ENCODE measurements at places on chromosomes 4 and X. TPM values are rescaled to one million over a fixed set of nuclear protein-coding genes. Genes with fewer than 3 reads are reported as not detected.
A peak's percentile ranks its signal among the peaks of the same experiment; 100 is the strongest.

GRCh38 chr4:6225469-6225868, 25.1 kb upstream of the JAKMIP1 start:
- DNase-seq: peak; percentile 47
- H3K4me1 ChIP-seq: peaks cover 3% of the 10 kb centered on the region
- no peak overlapping the region for H3K27ac ChIP-seq
- H3K4me3 ChIP-seq: no peak overlapping the region
- H3K27me3 ChIP-seq: peaks cover 36% of the 10 kb centered on the region
- H3K36me3 ChIP-seq: no peaks in the 10 kb centered on the region

DNA sequence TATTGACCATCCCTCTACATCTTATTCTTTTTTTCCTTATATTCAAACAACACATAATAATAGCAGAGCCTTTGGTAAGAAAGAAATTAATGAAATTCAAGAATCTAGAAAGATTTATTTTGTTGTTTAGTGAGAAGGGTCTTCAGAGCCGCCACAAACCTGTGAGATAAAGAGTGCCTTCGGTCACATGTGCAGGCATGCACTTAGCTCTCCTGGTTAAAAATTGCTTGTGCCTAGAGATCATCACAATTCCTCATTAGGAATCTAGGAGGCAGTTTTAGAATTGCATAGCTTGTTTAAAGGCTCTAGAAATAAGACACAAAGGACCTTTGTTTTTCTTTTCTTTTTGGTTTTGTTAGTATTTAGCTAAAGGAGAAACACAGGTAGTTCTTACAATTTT, 1948.4 kb upstream of the IGFBP7 start:
- H3K36me3 ChIP-seq: no peaks in the 10 kb centered on the region
- no peak overlapping the region for H3K27ac ChIP-seq
- no peak overlapping the region for H3K4me3 ChIP-seq
- DNase-seq: no peak

DNA sequence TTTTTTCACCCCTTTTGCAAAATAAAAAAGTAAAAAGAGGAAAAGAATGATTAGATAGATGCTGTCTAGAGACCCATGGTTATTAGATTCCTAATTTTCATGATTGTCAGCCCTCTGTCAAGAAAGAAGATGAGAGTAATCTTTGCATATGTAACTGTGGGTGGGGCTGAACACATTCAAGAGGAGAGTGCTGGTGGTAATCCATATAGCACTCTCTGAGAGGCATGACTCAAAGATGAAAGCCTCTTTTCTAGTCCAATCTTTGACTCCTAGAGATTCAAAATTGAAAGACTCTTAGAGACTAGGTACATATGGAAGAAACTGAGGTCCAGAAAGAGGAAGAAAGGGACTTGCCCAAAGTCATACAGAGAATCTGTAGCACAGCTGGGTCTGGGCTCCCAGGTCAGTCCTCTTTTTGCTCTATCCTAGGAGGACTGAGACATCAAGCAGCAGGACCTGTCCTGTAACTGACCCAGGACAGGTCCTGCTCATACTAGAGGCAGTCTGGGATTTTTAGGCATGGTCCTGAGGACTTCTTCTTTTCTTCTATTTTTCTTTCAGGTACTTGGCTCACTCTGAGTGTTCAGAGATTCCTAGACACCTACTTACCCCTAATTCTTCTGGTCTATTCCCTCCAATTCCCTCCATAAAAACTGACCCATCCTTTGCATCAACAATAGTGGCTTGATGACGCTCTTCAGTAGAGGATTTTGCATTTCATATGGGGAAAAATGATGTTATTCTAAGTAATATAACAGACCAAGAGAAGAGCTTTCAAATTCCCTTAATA, 23.8 kb downstream of the VSIG4 start:
- H3K27ac ChIP-seq: no peak overlapping the region
- no peaks in the 10 kb centered on the region for H3K27me3 ChIP-seq
- H3K4me3 ChIP-seq: no peak overlapping the region
- no peak for DNase-seq

DNA sequence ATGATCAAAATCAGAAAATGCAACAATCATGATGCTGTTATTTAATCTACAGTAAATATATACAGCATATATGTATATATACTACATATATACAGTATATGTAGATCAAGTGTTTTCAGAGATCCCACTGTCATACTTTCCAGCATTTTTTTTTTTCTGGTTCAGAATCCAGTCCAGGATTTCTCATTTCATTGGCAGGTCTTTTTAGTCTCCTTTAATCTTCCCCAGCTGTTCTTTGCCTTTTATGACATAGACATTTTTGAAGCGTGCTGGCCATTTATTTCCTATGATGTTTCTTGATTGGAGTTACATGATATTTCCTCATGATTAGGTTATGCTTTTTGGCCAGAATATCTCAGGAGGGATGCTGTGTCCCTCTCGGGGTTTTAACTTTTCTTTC, 92.0 kb upstream of the TLR2 start:
- H3K27me3 ChIP-seq: no peaks in the 10 kb centered on the region
- no peak for DNase-seq
- H3K4me1 ChIP-seq: no peaks in the 10 kb centered on the region
- H3K4me3 ChIP-seq: no peak overlapping the region

DNA sequence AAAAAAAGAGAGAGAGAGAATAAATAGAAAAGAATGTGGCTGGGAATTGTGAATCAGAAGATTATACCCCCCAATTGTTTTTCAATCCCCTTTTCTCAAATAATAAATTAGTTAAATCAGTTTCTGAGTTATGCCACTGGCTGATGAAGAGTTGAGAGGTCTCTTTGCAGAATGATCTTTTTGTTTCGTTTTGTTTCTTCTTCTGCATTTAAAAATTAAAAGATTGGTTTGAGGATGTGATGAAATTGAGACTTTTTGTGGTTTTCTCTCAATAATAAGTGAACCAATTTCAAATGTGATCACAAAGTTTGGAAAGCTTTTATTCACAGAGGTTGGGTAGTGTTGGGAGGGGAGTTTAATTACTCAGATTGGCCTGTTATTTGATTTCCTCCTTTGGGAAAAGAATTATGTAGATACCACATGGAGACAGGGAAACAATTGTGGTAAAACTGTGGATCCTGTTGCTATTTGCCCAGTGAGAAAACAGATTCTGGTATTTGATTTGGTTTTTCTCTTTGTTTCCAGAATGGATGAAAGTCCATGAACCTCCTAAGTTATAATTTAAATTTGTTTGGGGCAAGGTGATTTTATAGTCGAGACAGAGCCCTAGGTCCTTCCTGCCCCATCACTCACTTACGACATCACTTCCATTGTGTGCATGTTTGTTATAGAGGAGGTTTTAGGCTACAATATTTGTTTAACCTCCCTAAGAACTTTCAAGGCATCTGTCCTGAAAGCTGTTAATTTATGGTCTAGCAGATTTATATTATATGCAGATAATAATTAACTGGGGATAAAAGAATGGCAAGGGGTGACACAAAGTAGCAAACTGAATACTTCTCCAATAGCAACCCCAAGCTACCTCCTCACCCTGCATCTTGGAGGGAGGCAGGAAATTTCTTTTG, 92.0 kb upstream of the BMPR1B start:
- H3K27ac ChIP-seq: peak overlapping the region; percentile 85
- peaks cover 6% of the 10 kb centered on the region for H3K36me3 ChIP-seq
- H3K27me3 ChIP-seq: no peaks in the 10 kb centered on the region
- H3K4me1 ChIP-seq: peaks cover 39% of the 10 kb centered on the region
- DNase-seq: no peak

- no peak overlapping the region for H3K27ac ChIP-seq
- H3K27me3 ChIP-seq: no peaks in the 10 kb centered on the region
- H3K4me1 ChIP-seq: no peaks in the 10 kb centered on the region
- DNase-seq: no peak
- H3K36me3 ChIP-seq: peaks cover 4% of the 10 kb centered on the region
Measured at GRCh38 chr4:124445071-124445470, 267.5 kb downstream of the ANKRD50 start.

DNA sequence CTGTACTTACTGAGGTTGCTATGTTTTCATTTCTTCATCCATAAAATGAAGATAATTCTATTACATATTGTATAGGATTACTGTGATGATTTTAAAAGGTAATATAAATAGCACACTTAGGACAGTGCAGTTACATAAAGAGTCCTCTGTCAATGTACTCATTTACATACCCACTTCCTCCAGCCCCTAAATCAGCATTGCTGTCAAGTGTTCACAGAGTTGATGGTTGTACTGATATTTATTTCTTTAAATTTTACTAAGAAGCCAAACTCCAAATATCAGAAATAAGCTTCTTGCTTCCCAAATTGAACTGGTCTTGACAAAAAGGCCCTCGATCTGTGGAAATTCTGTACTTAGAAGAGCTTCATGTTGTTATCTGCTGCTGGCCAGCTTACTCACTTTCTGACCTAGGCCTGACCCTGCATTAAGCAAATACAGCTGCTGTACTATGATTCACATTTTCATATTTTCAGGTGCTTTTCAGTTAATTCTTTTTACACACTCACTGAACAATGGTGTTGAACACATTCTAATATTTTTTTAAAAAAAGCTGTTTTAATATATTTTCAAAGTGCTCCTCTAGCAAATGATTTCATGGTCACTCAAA, 259.6 kb downstream of the UNC5C start:
- H3K27ac ChIP-seq: peak overlapping the region; percentile 86
- H3K4me1 ChIP-seq: peaks cover 23% of the 10 kb centered on the region
- no peak for DNase-seq
- peaks cover 6% of the 10 kb centered on the region for H3K36me3 ChIP-seq
- no peak overlapping the region for H3K4me3 ChIP-seq
- no peaks in the 10 kb centered on the region for H3K27me3 ChIP-seq

DNA sequence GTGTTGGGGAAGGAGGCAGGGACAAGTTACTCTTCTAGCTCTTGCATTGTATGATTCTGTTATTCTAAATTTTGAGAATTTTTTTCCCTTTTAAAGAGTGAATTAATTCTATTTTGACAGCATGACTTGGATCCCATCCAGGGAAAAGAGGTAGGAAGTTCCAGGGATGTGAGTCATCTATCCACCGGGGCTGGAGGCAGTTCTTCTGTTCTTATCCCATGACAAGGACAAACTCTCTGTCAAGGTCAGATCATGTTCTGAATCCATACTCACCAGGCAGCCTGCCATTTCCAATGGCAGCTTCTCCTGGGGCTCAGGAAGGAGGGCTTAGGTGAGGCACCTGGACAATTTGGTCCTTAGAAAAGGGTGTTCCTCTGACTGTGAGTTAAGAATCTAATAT, 132.0 kb upstream of the MED14 start:
- H3K27ac ChIP-seq: no peak overlapping the region
- peaks cover 2% of the 10 kb centered on the region for H3K36me3 ChIP-seq
- no peaks in the 10 kb centered on the region for H3K27me3 ChIP-seq
- H3K4me3 ChIP-seq: no peak overlapping the region
- DNase-seq: no peak

DNA sequence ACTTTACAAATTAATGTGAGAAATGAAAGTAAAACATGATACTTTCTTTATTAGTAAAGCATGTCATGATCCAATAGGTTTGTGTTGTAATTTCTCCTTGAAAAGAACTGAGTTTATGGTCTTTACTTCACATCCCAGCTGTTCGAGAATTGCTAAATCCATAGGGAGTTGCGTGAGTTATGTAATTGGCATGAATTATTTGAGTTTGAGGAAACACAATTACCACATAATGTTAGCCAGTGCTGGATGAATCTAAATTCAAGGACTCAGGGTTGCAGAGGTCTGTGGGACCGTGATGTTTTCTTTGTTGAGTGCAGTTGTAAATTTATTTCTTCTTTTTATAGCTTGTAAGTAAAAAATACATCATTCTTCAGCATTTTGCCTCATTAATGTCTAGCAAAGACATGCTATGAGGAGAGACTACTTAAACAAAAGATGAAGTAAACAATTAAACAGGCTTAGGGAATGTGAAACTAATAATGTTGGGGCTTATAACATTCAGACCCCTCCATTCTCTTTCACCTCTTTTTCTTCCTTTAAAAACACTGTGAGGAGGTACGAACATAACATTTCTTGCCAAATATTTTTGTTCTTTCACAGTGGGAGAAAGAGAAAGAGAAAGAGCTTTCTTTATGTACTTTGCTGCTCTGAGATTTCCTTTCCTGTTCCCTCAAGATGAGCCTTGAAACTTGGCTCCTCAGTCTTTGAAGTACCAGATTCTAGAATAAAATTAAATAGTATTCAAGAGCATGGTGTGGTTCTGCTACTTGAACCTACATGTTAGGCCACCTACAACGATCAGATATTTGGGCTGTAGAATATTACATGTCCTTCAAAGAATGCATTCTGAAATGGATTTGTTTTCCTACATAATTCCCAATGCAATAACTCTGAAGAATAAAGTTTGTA, 159.6 kb upstream of the ANK2 start:
- no peaks in the 10 kb centered on the region for H3K36me3 ChIP-seq
- H3K4me1 ChIP-seq: no peaks in the 10 kb centered on the region
- H3K27ac ChIP-seq: no peak overlapping the region
- no peak for DNase-seq
- no peaks in the 10 kb centered on the region for H3K27me3 ChIP-seq

GRCh38 chr4:13384055-13384454, 100.1 kb downstream of the RAB28 start:
- H3K27ac ChIP-seq: no peak overlapping the region
- no peaks in the 10 kb centered on the region for H3K27me3 ChIP-seq
- no peak overlapping the region for H3K4me3 ChIP-seq
- H3K36me3 ChIP-seq: peaks cover 18% of the 10 kb centered on the region
- peaks cover 3% of the 10 kb centered on the region for H3K4me1 ChIP-seq
- DNase-seq: no peak

- H3K27ac ChIP-seq: no peak overlapping the region
- no peaks in the 10 kb centered on the region for H3K36me3 ChIP-seq
- no peak overlapping the region for H3K4me3 ChIP-seq
- no peak for DNase-seq
- H3K4me1 ChIP-seq: no peaks in the 10 kb centered on the region
Measured at GRCh38 chr4:137647375-137647774, 115.1 kb upstream of the PCDH18 start.

DNA sequence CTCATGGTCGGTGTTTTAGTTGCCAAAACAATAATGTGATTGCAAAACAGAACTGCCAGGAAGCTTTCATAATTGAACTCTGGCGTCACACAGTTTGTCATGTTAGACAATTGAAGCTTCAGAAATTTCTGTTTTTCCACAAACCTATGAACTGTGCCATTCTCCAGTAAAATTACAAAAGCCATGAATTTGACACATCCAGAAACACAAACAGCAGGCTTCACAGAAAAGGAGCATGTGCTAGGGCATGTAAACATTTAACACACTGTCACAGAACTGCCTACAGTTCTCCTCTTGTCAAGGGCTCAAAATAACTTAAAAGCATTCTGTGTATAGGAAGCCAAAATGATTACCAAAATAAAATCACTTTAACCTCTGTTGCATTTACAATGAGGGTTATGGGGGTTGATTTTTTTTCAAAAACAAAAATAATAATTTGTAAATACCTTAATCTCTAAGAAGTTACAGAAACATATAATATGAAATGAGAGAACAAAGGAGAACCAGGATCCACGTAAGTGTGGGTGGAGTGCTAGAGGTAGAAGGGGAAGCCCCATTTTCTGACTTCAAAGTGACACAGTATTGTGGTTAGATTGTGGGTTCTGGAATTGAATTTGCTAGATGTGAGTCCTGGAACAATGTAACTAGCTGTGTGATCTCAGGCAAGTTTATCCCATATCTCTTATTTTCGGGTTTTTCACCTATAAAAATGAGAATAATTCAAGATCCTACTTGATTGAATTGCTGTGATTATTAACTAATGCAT, 295.0 kb downstream of the CENPC start:
- no peaks in the 10 kb centered on the region for H3K4me1 ChIP-seq
- peaks cover 3% of the 10 kb centered on the region for H3K27me3 ChIP-seq
- no peak for DNase-seq
- no peak overlapping the region for H3K27ac ChIP-seq

The PIN4 gene
- total RNA-seq: 19.0 TPM

The IQSEC2 gene
- total RNA-seq: 18.1 TPM
